MM.1S (cell line): ENCODE measurements at places on chromosomes 7 and 10.

DNA sequence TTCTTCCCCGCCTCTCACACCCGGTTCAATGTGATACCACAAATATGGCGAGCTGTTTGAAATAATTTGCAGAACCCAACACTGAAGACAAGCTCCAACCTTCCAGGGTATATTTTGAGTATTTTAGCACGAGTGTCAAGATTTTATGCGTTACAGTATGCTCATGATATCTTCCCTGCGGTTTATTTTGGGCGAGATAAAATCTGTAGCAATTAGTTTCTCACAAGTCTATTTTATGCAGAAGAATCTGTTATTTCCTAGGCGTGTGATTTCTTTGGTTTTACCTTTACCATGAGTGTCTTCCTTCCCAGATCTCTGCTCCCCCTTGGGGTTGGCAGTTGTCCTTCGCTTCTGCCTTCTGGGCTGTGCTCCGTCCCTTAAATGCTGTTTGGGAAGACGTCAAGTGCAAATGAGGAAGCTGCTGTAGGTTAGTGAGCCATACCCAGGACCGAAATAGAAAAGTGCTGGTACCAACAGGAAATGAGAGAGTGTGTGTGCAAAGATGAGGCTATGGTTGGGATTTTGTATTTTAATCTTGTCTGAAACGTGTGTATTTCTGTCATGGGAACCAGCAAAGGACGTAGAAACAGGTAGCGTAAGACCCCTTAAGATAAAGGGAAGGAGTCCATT, 299.8 kb downstream of the KLF6 start:
- H3K27ac ChIP-seq: no peak overlapping the region
- H3K36me3 ChIP-seq: no peaks in the 10 kb centered on the region
- no peak overlapping the region for H3K4me3 ChIP-seq
- no peak for DNase-seq

DNA sequence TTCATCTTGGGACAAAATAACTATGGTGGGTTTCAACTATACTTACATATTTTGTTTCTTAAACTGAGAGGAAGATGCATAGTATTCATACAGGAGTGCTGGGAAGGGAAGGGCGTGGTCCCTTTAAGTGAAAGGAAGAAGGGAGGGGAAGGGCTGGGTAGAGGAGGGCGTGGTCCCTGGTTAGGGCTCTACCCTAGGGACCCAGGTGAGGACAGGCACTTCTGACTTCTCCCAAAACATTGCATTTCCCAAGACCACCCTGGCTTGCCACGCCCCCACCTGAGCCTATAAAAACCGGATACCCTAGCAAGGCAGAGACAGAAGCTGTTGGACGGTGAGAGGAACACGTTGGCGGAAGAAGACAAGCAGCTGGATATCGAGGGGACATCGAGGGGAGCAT, 157.6 kb upstream of the PLXNA4 start:
- DNase-seq: no peak
- H3K36me3 ChIP-seq: no peaks in the 10 kb centered on the region
- H3K4me3 ChIP-seq: no peak overlapping the region
- no peak overlapping the region for H3K27ac ChIP-seq
- H3K27me3 ChIP-seq: no peaks in the 10 kb centered on the region
- H3K4me1 ChIP-seq: no peaks in the 10 kb centered on the region

DNA sequence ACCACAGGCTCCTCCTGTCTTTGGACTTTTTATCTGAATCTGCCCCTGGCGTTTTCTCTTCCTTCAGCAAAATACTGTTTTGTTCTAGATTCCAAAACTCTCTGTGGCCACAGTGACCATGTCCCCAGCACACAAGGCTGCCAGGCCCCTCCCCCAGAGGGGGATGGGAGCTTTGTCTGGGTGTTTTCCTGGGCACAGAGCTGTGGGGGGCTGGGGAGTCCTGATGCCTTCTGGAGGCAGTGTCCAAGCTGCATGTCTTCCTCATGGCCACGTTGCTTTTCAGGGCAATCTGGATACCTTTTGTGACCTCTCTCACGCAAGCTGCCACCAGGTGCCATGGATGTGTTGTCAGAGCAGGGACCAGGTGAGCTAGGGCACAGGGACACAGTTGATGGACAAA, 26.2 kb downstream of the ANTXRL start:
- H3K4me3 ChIP-seq: no peak overlapping the region
- H3K36me3 ChIP-seq: no peaks in the 10 kb centered on the region
- no peak overlapping the region for H3K27ac ChIP-seq
- H3K4me1 ChIP-seq: no peaks in the 10 kb centered on the region
- no peaks in the 10 kb centered on the region for H3K27me3 ChIP-seq

DNA sequence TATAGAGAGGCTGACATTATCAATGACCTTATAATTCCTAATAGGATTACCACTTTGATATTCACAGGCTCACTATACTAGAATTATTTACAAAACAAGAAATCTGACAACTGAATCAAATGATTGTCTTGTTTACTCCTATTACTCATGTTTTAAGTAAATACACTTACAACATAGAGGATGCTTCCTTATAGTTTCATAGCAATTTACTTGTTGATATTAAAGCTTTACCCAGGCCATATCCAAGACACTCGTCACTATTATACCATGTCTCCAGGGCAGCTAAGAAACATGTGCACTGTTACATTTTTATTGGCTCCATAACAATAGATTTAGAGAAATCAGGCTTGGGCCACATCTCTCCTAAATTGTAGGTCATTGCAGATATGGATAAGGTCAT, 276.9 kb downstream of the HGF start:
- H3K27ac ChIP-seq: no peak overlapping the region
- no peak for DNase-seq
- H3K4me3 ChIP-seq: no peak overlapping the region
- no peaks in the 10 kb centered on the region for H3K27me3 ChIP-seq

DNA sequence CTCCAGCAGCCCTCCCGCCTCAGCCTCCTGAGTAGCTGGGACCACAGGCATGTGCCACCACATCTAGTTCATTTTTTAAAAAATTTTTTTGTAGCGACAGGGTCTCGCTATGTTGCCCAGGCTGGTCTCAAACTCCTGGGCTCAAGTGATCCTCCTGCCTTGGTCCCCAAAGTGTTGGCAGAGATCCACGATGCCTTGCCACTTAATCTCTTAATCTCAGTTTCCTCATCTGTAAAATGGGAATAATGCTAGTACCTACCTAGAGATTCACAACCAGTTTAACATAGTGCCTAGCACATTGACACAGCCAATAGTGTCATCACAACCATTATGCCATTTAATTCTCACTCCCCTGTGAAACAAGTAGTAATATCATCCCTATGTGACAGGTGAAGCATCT, 4.8 kb upstream of the CPA4 start:
- H3K36me3 ChIP-seq: no peaks in the 10 kb centered on the region
- H3K4me1 ChIP-seq: no peaks in the 10 kb centered on the region
- H3K4me3 ChIP-seq: no peak overlapping the region
- H3K27me3 ChIP-seq: no peaks in the 10 kb centered on the region

DNA sequence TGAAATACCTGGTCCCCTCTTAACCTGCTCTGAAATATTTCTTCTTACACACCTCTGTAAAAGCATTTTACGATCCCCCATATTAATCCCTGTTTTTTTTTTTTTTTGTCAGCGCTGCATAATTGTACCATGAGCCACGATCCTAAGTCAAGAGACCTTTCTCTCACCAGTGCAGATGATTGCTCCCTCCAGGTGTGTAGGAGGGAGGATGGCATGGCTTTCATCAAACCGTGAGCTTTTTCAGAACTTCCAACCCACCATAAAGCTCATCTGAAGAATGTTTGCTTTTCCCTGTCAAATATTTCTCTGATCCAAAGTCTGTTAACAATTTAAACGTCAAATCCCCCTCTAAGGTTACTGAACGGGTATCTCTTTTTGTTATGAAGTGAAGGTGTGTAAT, 28.2 kb upstream of the SEPHS1 start:
- no peak overlapping the region for H3K27ac ChIP-seq
- H3K27me3 ChIP-seq: no peaks in the 10 kb centered on the region
- no peak for DNase-seq
- no peak overlapping the region for H3K4me3 ChIP-seq
- no peaks in the 10 kb centered on the region for H3K36me3 ChIP-seq

GRCh38 chr10:80737209-80737608, 199.5 kb downstream of the SH2D4B start:
- H3K27ac ChIP-seq: no peak overlapping the region
- no peak overlapping the region for H3K4me3 ChIP-seq
- H3K27me3 ChIP-seq: no peaks in the 10 kb centered on the region
- no peak for DNase-seq

DNA sequence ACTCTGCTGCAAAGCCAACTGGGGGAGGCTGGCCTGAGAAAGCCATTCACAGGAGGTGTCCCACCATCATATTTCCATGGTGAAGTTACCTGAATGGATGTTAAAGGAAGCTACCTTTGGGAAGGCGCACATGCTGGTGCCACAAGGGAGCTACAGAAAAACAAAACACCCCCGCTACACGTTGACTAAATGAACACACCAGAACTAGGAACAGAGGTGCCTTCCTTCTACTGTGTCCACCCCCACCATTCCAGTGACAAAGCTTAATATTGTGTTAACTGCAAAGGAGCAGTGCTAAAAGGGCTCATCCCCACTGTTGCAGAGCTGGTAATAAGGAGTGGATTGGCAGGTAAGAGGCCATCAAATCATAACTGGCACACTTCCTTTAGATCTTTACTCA, 420.0 kb upstream of the PODXL start:
- no peaks in the 10 kb centered on the region for H3K4me1 ChIP-seq
- H3K4me3 ChIP-seq: no peak overlapping the region
- DNase-seq: no peak
- H3K27me3 ChIP-seq: no peaks in the 10 kb centered on the region

- H3K4me1 ChIP-seq: no peaks in the 10 kb centered on the region
- no peaks in the 10 kb centered on the region for H3K36me3 ChIP-seq
- no peak overlapping the region for H3K4me3 ChIP-seq
- H3K27me3 ChIP-seq: no peaks in the 10 kb centered on the region
- DNase-seq: no peak
Observed at GRCh38 chr10:45256246-45256645, 59.2 kb downstream of the OR13A1 start.

GRCh38 chr10:101258179-101258885, 29.1 kb upstream of the LBX1 start:
- no peaks in the 10 kb centered on the region for H3K36me3 ChIP-seq
- no peaks in the 10 kb centered on the region for H3K27me3 ChIP-seq

- no peak overlapping the region for H3K4me3 ChIP-seq
- H3K36me3 ChIP-seq: no peaks in the 10 kb centered on the region
- no peak overlapping the region for H3K27ac ChIP-seq
- no peaks in the 10 kb centered on the region for H3K4me1 ChIP-seq
- no peak for DNase-seq
- no peaks in the 10 kb centered on the region for H3K27me3 ChIP-seq
Observed at GRCh38 chr10:120999868-121000267, 148.7 kb downstream of the WDR11 start.
